Pulmonary artery endothelial cell (primary cell): ENCODE measurements at places on chromosomes 2 and 18.

GRCh38 chr2:79389481-79389880, 123.4 kb upstream of the CTNNA2 start:
- DNase-seq = no peak

GRCh38 chr18:13235981-13236380, 17.4 kb downstream of the LDLRAD4 start:
- DNase-seq = no peak

- DNase-seq = no peak
Observed at GRCh38 chr2:96198921-96199320, 9.7 kb downstream of the STARD7 start.

- DNase-seq = no peak
Observed at GRCh38 chr2:188307850-188308283, 16.2 kb downstream of the GULP1 start.

GRCh38 chr18:35435401-35435800, 58.3 kb upstream of the ZNF396 start:
- no peak for DNase-seq

GRCh38 chr2:96769814-96770213, 9.1 kb downstream of the CNNM4 start:
- no peak for DNase-seq

GRCh38 chr2:135337071-135337470, 193.9 kb downstream of the ZRANB3 start:
- DNase-seq = no peak

- no peak for DNase-seq
Observed at GRCh38 chr18:79944126-79944731, 7.2 kb downstream of the SLC66A2 start.

DNA sequence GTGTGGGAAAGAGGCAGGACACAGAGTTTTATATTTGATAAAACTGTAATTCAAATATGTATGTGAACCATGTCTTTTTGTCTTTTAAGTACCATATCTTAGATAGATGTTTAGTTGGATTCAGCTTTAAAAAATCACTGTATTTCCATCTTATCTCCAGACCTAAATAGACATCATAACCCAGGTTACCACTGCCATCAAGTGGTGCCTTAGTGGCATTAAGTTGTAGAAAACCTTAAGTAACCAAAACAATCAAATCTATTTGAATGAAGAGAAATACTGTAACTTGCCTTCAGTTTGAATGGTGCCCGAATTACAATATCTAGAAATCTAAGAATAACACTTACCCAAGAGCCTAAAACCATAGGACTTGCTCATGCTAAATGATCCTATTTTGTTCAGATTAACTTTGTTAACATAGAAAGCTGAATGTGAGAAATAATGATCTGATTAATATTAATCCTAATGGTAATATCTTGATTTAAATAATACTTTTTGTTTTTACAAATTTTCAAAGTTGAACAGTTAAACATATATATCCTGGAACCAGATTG, 92.5 kb upstream of the MAP2 start:
- no peak for DNase-seq

GRCh38 chr2:127024769-127025358, 82.1 kb downstream of the BIN1 start:
- DNase-seq = no peak

DNA sequence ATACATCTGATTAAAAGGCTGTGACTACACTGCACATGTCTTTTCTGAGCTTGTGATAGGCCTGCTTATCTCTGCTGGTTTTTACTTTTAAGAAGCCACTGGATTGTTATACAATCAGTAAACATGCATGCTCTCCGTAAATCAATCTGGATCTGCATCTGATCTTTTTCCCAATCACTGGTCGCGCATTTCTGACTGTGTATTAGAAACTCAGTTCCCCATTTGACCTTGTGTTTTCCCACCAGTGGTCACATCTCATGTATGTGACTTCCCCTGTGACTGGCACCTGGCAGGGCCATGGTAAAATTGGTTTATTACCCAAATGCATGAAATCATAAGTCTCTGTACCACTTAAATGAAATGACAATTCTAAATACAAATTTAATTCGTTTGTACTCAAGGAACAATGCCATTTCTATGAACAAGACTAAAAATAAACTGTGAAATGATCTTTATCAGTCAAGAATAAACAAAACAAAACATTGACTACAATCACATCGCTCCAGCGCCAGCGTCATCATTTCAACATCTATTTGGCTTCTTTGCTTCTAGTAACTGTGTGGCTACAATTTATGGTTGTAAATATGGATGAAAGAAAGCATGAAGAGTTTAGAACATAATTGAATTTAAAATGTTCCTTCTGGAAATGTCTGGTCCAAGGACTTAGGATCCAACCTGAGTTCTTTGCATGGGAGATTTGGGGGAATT, 396.6 kb upstream of the TRIB2 start:
- no peak for DNase-seq

DNA sequence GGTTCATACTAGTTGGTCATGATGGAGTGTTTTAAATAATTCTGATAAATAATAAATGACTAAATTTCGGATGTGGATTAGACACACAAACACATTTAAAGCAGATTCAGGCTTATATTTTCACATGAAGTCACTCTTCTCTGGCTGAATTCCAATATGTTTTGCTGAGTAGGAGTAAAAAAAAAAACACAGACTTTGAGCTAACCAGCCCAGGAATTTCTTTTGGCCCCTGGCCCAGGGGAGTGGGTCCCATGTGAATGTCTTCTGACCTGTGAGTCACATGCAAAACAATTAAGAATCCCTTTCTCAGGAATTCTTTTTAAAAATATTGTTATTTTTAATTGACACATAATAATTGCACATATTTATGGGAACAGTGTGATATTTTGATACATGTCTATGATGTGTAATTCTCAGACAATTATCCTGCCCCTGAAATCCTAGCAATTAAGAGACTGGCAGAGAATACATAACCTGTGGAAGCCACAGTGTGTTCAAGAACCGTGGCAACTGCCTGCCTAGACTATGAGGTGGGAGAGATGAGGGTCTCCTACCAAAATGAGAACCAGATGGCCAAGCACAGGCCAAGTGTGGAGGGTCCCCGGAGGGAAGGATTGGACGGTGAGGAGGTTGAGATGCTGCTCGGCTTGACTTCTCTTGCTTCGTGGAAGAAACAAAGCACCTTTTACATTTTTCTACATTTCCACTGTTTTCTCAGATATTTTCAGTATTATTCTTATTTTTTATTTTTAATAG, 236.4 kb downstream of the PIEZO2 start:
- peak; percentile 94 for DNase-seq

DNA sequence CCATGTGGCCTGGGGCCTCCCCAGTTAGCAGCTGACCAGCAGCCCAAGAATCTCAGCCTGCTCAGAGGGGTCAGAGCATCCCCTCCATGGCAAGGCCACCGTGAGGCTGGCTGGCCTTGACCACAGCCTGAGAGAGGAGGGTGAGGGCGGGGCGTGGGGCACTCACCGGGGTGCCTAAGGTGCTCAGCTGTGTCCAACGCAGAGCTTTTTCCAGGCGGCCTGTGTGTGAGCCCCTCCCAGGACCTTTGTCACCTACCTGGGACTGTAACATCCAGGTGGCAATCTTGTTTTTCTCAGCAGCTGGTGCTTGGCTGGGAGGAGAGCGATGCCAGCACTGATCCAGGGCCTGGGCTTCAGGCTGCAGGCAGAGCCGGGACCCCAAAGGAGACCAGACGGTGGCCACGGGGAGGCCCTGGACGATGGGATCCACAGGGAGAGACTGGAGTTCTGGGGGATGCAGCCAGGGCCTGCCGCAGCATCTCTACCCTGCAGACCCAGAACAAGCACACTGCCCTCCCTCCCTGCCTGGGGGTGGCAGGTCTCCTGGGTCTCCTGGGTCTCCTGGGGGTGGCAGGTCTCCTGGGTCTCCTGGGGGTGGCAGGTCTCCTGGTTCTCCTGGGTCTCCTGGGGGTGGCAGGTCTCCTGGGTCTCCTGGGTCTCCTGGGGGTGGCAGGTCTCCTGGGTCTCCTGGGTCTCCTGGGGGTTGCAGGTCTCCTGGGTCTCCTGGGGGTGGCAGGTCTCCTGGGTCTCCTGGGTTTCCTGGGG, 12.3 kb downstream of the SNED1 start:
- no peak for DNase-seq

DNA sequence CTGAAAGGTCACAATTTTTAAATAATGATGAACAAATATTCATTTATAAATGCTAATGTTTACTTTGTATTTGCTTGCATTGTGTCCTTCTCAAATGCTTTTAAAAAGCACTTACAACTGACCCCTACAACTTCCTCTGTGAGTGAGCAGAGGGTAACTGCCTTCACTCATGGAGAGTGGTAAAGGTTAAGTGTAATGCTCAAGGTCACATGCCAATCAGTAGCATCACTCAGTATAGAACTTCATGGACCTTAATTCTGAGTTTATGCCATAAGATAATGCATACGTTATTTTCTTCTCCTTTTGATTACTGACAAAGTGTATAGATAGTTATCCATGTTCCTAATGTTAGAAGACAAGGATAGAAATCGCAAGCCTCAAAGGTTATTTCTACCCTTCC, 91.8 kb upstream of the SERTAD2 start:
- no peak for DNase-seq

DNA sequence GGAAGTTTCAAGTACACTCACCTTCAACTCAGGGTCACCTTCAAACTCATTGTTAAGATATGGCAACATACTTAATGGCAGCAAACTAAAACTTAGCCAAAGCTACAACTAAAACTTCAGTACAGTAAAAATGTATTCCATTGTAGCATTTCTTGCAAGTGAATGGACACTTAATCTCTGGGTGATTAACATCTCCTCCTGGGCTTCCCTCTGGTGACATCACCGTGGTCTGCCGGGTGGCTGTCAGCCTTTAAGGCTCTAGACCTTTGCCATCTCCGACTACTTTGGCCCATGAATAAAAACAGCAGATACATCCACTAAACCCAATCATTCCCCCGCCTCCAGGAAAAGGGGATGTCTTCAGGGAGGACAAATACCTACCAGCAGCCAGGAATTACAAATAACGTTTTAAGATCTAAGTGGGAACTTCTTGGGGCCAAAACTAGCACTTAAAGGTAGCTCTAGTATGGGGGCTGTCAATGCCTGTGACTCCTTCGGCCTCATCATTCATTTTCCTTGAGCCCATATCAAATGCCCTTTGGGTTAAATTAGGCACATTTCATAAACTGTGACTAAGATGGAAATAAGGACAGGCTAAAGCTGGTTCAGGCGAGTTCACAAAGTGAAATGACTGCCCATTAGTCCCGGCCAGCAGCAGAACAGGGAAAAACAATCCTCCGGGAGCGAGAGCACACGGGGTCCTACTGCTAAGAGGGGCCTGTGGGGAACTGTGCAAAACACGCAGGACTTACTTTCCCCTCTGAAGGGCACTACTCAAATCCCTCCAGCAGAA, 1.1 kb downstream of the TFCP2L1 start:
- DNase-seq = no peak

DNA sequence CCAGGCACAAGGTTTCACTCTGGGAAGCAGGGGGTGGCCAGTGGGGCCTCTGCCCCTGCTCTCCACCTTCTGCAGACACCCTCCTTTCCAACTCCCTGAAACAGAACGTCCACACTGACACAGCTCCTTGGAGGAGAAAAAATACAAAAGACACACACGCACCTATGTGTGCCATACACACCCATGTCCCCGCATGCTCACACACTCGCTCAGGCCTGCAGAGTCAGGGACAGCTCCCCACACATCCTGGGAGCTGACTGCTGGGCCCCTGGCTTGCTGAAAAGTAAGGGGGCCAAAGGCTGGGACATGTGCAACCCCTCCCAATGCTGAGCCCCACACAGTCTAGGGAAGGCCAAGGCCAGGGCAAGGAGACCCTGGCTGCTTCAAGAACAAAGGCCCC, 200.5 kb downstream of the TNS1 start:
- DNase-seq = no peak
